ENCODE measurements at places on chromosomes 16 and 17.

GRCh38 chr17:75010683-75011400, 1.6 kb upstream of the MRPL58 start:
- no peak for DNase-seq

GRCh38 chr16:10130538-10130937, 51.7 kb downstream of the GRIN2A start:
- no peak for DNase-seq

DNA sequence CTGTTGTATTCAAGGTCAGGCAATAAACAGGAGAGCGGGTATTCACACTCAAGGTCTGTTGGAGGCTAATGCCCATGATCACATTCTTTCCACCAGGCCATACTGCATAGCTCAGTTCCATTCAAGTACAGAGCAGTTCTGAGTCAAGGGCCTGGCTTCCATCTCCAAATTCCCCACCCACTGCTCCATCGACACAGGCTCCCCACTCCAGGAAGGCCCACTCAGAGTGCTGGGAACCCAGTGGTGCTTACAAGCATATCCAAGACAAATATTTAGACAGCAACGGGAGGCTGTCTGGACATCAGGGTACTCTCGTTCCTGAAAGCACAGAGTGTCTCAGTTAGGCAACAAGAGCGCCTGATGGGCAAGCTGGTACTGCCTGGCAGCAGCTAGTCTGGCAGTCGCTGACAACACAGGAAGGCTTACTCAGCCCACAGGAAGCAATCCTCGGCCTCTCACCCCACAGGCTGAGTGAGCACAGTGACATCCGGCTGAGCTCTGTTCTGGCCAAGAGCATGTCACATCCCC, 40.9 kb downstream of the RFFL start:
- peak; percentile 54 for DNase-seq

DNA sequence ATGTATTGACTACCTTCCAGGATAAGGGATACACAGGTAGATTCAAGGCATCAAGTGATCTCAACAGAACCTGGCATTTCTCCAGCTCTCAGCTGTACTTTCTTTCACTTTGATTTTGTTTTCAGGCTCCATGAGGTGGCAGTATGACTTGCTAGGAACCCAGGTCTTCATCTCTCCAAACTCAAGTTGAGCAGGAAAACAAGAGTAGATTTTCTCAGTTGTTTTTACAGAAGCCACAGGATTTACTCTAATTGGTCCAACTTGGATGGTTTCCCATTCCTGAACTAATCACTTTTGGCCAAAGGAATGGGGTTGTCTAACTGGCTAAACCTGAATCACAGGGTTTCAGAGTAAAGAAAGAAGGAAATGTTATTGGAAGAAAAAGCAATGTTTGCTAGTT, 146.6 kb downstream of the TRIM37 start:
- peak; percentile 68 for DNase-seq

DNA sequence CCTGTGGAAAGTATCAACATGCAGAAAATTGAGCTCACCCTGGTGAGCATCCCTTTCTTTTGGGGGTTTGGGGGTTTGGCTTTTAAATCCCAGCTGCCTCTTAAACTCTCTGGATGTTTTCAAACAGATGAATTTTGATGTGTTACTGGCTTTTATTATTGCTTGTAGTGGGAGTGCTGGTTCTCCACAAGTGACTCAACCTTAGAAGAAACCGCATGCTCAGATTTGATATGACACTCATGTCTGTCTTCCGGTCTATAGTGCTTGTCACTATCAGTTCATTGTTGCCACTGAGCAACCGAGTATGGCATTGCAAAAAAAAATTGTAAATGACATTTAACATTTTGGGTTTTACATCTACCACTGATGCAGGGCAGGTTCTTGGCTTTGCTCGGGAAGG, 104.5 kb downstream of the HS3ST4 start:
- no peak for DNase-seq

GRCh38 chr16:89272631-89273030, 55.1 kb downstream of the ZNF778 start:
- DNase-seq, result no peak

GRCh38 chr17:8555062-8555461, 75.5 kb downstream of the MYH10 start:
- no peak for DNase-seq

- DNase-seq, result peak; percentile 41
Observed at GRCh38 chr17:74923538-74924249, 379 bp upstream of the OTOP2 start.

- no peak for DNase-seq
Observed at GRCh38 chr16:29198231-29198630, 208.3 kb downstream of the NPIPB11 start.

DNA sequence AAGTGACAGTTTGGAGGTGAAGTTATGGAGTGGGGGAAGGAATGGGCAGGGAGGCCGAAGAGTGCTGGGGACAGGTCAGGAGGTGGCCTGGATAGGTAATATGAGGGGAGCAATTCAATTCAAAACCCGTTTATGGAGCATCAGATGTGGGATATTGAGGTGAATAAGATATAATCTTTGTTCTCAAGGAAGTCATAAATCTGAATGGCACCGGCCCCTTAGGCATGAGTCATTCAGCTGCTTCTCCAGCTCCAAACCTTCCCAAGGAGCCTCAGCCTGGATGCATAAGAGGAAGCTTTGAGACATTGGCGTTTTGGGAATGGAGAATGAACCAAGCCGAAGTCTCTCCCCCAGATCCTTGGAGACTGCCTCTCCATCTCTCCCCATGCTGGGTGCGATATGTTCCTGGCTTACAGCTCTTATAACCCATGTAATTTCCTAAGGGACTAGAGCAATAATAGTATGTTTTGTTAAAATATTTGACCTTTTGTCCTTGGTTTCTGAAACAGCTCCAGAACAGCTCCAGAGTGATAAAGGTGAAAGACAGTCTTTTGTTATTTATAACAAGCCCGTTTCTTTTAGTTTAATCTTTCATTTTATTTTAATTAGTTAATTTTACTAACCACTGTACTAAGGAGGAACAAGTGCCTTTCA, 1.7 kb downstream of the TUBG2 start:
- no peak for DNase-seq

DNA sequence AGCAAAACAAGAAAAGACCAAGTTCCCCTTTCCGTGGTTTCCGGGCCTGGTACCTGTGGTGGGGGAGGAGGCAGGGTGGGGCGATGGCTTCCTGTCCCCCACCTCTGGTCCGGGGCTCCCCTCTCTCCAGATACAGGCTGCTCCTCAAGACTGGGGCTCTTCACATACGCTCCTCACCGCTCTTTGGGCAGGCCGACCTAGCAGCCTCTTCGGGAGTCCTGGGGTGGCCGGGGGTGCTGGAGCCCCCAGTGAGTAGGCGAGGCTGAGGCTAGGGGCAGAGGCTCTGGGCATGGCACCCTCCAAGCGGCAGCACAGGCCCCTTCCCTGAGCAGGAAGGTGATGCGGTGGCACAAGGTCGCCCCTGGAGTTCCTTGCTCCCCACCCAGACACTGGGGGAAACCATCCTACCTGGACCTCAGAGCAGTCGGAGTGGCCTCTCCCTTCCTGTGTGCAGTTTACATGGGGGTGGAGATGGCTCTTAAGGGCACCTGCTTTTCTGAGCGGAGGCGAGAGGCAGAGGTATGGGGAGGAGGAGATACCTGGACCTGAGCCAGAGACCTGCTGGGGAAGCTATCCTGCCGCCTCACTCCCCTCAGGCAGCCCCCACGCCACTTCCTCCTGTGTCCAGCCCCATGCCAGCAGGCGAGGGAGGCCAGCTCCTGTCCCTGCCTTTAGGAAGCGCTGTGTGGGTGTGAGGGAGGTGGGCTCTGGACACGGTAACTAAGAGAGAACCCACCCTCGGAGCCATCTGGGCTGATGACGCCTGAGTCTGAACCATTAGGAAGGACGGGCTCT, 891 bp downstream of the CORO1A start:
- DNase-seq, result peak; percentile 96

DNA sequence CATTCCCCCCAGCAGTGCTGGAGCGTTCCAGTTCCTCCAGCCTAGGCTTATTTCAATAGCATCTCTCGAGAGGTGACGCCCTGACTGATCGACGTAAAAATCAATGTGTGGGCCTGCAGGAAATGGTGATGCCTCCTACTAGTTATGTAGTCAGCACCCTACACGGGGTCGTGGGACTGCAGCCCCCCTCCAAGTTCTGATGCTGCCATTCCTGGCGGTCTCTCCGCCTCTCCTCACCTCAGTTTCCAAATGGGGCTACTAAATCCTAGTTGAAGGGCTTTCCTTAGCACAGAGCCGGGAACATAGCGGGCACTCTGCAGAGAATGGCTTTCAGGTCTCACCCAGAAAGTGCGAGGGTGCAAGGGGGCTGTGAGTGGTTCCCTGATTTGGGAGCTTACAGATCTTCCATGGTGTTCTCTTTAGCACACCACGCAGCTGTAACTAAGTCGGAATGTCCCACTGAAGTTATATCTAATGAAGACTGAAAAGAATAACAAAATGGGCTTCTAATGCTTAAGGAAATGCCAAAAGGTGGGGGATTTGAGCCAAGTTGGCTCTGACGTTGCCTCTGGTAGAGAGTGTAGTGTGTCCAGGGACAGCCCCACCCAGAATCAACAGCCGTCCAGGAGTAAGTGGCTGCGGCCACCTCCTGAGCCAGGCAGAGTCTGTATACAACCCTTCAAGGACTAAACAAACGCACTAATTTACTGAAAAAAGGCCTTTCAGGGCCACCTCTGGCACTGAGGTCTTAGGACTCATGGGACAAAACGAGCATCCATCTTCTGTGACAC, 299.7 kb upstream of the FOXF1 start:
- no peak for DNase-seq

DNA sequence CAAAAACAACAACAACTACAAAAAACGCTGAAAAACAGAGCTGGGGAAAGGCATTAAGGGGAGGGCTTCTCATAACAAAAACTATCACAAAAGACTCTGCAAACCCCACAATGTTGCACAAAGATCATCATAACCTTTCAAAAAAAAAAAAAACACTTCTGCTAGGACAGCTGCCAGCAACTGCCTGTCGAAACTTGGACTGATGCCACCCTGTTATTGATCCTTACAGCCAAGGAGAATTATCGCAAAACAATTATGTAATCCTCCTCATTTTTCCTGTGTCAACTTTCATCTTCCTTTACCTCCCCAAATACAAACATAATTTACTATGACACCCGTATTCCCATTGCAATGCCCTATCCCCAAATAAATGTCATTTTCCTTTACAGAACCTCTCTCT, 9.3 kb downstream of the CCDC40 start:
- no peak for DNase-seq

DNA sequence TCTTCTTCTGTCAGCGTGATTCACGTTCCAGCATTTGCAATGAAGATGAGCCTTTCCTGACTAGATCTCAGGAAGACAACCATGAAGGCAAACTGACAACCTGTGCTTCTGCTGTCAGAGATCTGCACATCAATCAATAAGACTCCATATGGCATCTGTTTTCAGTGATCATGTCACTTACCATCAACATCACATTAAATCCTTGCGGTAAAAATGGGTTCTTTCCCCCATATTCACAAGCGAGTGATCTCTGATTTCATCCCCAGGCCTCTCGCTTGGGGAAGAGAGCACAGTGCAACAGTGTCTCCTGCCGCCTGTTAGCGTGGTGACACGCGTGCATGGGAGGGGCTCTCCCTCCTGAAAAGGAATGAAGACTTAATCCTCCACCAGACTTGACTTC, 11.1 kb downstream of the NACA2 start:
- DNase-seq, result no peak

- DNase-seq, result no peak
Observed at GRCh38 chr16:11393861-11394592, 48.8 kb downstream of the RMI2 start.

DNA sequence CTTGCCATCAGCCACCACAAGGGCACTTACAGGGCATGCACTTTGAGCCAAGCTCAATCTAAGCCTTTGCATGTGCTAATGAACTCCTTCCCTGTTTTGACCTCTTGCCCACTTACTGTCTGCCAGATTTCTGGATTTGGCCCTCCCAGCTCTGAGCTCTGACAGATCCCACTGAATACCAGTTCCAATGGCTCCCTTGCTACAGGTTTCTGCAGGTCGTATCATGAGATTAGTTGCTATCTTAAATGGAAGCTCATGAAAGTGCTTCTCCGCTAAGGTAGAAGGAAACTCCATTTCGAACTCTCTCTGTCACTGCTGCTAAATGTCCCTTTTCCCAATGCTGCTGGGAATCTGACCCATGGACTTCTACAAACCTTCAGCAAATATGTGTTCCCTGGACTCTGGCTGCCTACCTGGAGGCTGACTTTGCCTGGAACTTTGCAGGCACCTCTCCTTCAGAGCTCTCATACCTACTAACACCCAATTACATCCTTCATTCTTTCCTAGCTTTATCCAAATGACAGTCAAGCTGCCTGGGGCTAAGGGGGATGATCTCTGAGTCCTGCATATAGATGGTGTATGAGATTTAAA, 23.5 kb upstream of the TOB1 start:
- no peak for DNase-seq

- peak; percentile 84 for DNase-seq
Observed at GRCh38 chr16:3878610-3879009, 1.9 kb downstream of the CREBBP start.

DNA sequence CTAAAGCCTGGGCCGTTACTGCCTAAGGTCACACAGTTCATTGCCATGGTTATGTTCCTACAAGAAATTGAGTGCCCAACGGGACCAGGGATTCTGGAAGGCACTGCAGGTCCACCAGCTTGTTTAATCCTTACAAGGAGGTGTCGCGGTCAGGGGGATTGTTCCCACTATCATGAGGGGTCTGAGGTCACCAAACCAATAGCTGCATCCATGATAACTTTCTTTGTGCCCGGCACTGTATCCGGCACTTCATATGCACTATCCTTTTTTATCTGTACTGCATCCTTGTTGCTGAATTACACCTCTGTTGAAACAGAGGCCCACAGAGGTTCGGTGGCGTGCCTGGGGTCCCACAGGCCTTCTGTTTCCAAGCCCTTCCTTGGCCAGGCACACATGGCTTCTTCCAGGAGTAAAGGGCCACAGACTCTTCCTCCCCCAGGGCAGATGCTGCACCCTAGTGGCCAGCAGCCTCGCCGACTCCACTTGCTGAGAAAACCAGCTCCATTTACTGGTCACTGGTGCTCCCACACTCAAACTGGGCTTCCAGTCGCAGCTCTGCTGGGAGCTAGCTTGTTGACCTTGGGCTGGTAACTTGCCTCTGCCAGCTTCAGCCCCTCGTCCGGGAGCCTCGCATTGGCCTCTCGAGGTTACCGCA, 82.0 kb upstream of the PLCG2 start:
- DNase-seq, result peak; percentile 84

- DNase-seq, result no peak
Observed at GRCh38 chr16:72827866-72828265, 220.1 kb downstream of the ZFHX3 start.

GRCh38 chr17:29445844-29446243, 55.7 kb downstream of the TAOK1 start:
- DNase-seq, result no peak

GRCh38 chr16:13305019-13305755, 403.8 kb downstream of the SHISA9 start:
- no peak for DNase-seq

Measured in Karpas-422 (cell line).